Pulmonary artery endothelial cell (primary cell): ENCODE measurements at places on chromosomes 1 and 21. TPM values are rescaled to one million over a fixed set of nuclear protein-coding genes. Genes with fewer than 3 reads are reported as not detected.
A peak's percentile ranks its signal among the peaks of the same experiment; 100 is the strongest.

The CHI3L2 gene
- not detected in 2 replicates for total RNA-seq

The PTGER3 gene
- total RNA-seq: under 0.01 TPM in 1 of 2 replicates, not detected in the other

The KLHDC9 gene
- 0.60 and 0.86 TPM in 2 replicates for total RNA-seq

The ANGPTL3 gene
- total RNA-seq: not detected in 2 replicates

The MYOC gene
- total RNA-seq: not detected in 2 replicates

The IFI6 gene
- total RNA-seq: 41.0 and 41.1 TPM in 2 replicates

The PPIAL4G gene
- not detected in 2 replicates for total RNA-seq

The CD53 gene
- not detected in 2 replicates for total RNA-seq

The PARP1 gene
- 156 and 272 TPM in 2 replicates for total RNA-seq

The SLC16A1 gene
- total RNA-seq: 144 and 164 TPM in 2 replicates

The KRTAP26-1 gene
- not detected in 2 replicates for total RNA-seq

The KPNA6 gene
- 37.0 and 45.2 TPM in 2 replicates for total RNA-seq

The NPPB gene
- total RNA-seq: not detected in 2 replicates

The FAM20B gene
- total RNA-seq: 37.2 and 38.1 TPM in 2 replicates

GRCh38 chr1:108851567-108851966 lies 5.3 kb downstream of the AKNAD1 start:
- no peak for DNase-seq

DNA sequence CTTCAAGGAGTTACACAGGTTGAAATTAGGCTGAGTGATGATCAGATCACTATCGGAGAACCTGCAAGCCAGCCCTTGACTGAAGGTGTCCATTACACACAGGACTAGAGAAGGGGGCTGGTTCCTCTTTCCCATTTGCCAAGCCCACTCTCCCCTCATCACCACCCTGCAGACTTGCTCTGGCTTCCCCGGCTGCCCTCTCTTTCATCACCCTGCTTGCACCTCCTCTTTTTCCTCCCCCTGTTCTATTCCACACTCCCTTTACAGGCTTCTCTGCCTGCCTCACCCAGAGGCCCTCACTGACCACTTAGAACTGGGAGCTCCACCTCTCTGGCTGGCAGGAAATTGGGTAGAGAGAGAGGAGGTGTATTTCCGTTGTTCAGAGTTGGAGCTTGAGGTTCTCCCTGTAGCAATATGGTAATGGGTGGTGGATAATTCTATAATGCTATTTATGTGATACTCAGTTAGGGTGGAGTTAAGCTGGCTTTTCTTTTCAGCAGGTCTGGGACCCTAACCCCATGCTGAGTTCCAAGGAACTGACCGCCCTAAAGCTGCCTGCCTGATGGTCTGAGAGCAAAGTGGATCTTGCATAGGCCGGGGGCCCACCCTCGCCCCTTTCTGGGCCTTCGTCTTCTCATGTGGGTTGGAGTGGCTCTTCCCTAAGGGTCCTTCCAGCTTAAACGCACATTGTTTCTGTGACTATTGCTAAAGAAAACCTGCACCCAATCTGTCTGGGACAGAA lies 111.8 kb upstream of the ADAR start:
- DNase-seq: no peak

- no peak for DNase-seq
Measured at GRCh38 chr1:111582644-111583618, 36.7 kb upstream of the RAP1A start.

GRCh38 chr1:227396539-227397353 lies 78.5 kb upstream of the CDC42BPA start:
- DNase-seq: no peak

DNA sequence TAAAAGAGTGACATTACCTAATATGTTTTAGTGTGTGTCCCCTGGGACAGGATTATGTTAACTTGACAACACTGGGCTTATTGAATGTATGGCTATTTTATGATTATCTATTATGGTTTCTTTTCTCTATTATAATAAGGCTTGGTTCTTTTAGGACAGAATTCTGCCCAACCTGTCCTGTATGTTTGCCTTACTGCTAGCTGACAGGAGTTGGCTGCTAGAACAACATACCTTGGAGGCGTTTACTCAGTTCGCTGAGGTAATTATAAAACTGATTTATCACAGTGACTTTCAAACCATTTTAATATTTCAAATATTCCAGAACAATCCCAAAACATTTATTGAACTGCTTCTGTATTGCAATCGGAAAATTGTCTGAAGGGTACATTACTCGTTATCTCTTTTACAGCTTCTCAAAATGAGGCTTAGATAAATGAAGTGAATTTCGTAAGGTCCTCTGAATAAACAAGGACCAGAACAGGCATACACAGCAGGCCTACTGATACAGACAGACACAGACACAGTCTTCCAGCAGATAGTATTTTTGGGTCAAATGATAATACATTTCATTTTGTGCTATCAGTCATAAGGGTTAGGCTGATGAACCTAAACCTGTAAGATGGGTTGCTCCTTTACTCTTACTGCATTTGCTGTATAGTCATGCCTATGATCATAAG lies 44.2 kb downstream of the SCYL3 start:
- DNase-seq: no peak

GRCh38 chr1:199040076-199040905 lies 401.5 kb downstream of the PTPRC start:
- DNase-seq: no peak

- no peak for DNase-seq
Measured at GRCh38 chr1:104028416-104029035, 278.8 kb downstream of the AMY1C start.

- no peak for DNase-seq
Measured at GRCh38 chr1:208965351-208965750, 618.2 kb upstream of the CAMK1G start.

GRCh38 chr1:92877081-92877711 lies 45.4 kb downstream of the RPL5 start:
- DNase-seq: no peak

GRCh38 chr21:44000360-44000759 lies 11.7 kb upstream of the TRAPPC10 start:
- DNase-seq: no peak

GRCh38 chr1:213303286-213303685 lies 252.2 kb downstream of the RPS6KC1 start:
- DNase-seq: no peak

DNA sequence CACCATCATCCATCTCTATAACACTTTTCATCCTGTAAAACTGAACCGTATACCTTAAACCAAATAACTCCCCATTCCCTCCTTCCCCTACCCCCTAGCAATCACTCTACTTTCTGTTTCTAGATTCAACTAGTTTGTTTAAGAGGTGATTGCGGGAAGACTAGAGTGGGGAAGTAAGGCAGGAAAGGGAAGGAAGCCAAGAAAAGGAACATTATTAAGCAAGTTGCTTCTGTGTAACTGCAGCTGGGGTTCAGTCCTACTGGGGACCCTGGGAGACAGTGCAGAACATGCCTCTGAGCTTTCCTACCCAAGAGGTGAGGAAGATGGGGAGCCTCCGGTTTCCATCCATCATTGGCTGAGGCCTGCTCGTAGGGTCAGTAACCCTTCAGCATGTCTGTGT lies 28.9 kb upstream of the H3-3A start:
- DNase-seq: no peak

DNA sequence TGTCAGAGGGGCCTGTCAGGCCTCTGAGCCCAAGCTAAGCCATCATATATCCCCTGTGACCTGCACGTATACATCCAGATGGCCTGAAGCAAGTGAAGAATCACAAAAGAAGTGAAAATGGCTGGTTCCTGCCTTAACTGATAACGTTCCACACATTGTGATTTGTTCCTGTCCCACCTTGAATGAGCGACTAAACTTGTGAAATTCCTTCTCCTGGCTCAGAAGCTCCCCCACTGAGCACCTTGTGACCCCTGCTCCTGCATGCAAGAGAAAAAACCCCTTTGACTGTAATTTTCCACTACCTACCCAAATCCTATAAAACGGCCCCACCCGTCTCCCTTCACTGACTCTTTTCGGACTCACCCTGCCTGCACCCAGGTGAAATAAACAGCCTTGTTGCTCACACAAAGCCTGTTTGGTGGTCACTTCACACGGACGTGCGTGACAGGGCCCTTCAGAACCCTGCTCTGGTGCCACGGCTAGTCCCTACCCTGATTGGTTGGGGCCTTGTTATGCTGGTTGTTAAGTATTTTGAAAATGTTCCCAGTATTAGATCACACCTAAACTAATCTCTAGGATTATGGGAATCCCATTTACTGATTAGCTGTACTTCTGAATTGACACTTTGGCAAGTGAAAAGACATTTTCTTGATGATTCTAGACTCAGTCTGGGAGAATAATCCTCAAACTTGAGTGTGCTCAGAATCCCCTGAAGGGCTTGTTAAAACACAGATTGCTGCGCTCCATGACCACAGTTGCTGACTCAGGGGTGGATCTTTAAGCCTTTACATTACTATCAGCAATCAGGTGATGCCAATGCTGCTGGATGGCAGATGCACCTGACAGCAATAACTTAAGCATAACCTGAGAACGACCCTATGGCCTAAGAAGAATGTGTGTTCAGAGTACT lies 28.8 kb upstream of the SPATA6 start:
- DNase-seq: no peak

DNA sequence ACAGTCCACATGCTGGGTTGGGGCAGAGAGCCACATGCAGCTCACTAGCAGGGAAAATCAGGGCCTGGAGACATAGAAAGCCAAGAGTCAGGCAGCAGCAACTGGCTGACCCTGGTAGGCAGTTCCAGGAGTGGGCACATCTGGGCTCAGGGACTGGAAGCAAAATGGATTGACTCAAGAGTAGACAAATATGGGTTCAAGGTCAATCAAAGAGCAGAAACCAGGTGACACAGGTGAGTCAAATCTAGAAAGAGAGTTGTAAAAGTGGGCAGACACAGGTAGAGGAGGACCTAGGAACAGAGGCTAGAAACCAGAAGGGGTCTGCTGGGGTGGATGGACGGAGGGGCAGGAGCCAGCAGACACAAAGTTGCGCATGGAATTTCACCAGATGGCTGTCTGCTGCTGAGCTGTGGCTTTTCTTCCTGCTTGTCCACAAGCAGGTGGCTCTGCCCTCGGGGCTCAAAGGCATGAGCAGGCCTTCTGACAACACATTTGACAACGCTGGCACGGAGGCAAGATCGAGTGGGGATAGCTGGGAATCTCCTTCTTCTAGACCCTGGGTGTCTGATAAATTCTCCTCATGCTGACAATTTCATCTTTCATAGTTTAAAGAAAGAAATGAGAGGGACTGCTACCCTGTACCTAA lies 40.8 kb upstream of the IGSF3 start:
- DNase-seq: no peak

- no peak for DNase-seq
Measured at GRCh38 chr1:226677027-226678020, 61.8 kb downstream of the ITPKB start.

DNA sequence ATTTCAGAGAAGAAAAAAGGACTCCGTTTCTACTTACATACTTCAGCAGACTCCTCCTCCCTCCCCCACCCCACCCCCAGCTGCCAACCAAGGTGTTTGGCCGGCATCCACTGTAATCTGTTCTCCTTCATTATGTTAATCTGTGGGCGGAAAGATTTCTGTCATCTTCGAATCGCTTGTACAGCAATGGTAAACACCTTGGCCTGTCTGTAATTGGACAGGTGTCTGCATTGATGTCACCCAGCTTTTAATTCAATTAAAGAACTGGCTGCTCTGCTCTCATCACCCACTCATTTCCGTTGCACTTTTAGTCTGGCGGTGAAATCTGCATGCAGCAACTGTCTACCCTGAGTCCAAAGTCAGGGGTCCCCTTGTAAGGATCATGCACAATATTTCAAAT lies 368.6 kb downstream of the USH2A start:
- DNase-seq: no peak

DNA sequence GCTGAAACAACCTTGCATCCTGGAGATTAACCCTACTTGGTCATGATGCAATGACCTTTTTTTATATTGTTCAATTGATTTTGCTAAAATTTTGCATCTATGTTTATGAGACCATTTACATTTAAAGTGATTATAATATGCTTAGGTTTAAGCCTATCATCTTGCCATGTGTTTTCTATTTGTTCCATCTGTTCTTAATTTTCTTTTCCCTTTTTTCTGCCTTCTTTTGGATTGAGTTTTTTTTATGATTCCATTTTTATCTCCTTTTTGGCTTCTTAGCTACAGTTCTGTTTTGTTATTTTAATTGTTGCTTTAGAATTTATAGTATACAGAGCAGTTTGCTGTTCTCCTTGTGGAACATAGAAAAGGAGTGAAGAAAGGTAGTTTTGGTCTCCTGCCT lies 385.1 kb upstream of the USP24 start:
- DNase-seq: no peak

- no peak for DNase-seq
Measured at GRCh38 chr1:9555942-9556341, 16.7 kb downstream of the SLC25A33 start.

- no peak for DNase-seq
Measured at GRCh38 chr1:194062962-194063361, 876.5 kb upstream of the B3GALT2 start.

GRCh38 chr21:15825700-15826099 lies 95.9 kb downstream of the USP25 start:
- DNase-seq: no peak

DNA sequence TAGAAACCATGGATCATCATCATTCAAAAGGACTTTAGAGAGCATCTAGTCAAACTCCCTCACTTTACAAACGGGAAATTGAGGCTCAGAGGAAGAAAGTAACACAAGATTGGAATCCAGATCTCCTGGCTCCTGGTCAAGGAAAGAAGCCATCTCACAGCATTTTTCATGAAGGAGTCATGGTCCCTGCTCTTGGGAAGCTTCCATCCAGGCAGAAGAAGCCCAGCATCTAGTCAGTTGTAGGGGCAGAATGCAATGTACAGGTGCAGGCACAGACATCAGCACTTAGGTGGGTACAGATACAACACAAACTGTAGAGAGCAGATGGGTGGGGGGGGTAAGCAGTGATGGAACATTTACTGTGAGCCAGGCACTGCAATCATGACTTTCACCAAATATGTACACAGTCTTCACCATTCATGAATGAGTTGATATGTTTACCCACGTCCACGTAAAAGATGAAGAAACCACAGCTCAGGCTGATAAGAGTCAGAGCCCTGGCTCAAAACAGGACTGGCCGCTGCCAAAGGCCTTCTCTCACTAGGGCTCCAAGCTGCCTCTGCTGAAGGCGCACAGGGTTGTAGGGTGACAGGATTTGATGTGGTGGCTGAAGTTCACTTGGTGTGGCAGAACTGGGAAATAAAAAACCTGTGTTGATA lies 44.0 kb downstream of the OPTC start:
- DNase-seq: no peak

- DNase-seq: peak; percentile 47
Measured at GRCh38 chr1:2255420-2256369, 27.6 kb downstream of the SKI start.
